ENCODE measurements at places on chromosomes 3 and 15.
A peak's percentile ranks its signal among the peaks of the same experiment; 100 is the strongest.

DNA sequence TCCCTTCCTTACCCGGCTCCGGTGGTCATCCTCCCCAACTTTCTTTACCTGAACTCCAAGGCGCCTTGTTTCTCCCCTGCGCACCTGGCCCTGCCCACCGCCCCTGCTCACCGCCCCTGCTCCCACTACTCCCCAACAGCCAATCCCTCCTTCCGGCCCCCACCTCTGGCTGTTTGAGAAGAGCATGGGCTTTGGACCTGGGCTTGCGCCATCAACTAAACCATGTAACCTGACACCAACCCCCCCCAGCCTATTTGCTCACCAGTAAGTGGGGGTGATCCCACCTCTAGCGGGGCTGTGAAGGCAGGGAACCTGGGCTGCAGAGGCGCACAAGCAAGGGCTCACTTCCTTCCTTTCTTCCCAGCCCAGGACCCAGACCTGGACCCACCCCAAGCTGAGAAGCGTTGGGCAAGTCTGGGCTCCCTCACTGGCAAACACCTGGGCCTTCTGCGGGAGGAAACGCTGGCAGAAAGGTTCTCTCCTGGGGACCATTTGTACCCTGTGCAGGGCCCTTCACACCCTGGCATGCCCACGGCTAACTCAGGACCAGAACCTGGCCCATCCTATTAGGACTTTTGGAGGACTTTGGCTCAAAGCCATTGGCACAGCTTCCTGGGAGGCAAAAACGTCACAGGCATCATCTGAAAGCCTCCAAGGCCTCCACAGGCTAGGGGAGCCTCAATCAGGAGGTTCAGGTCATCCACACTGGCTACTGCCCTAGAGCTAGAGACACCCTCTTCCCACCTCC lies at the start of gene PLXNB1:
Gene PLXNB1 (minus strand): TSS at position 127 of the 748 bp plus-strand sequence. CDS start 5,475 bp downstream, outside the sequence.
- DNase-seq, result no peak

DNA sequence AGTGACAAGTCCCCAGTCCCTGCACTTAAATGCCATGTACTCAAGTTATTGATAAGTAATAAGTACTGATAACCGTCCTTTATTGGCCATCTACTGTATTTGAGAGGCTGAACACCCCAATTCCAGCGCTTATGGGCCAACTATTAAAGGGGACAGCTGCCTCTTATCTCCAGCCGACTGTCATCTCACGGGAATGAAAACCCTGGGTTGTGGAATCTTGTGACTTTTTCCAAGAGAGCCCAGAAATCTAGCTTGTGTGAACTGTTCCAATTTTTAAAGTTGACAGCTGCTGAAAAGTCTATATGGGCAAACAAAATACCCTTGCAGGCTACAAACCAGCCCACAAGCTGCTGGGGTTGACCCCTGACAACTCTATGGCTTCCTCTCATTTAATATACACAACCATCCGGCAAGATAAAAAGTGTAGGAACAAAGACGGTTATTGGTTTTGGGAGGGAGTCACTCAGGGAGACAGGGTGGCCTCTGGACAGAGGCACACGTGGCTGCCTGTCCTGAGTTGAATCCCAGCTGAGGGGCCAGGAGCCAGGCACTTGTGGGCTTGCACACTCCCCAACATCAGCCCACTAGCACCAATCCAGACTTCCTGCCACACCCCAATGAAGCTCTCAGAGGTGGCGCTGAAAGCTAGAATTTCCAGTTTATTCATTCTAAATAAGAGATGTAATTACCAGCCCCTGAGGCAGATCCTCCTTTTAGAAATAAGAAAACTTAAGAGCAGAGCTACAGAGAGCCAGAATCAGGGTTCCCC lies 16.2 kb downstream of the SPSB4 start:
- DNase-seq, result no peak

GRCh38 chr3:130935761-130936492 lies 42.0 kb downstream of the ATP2C1 start:
- no peak for DNase-seq

DNA sequence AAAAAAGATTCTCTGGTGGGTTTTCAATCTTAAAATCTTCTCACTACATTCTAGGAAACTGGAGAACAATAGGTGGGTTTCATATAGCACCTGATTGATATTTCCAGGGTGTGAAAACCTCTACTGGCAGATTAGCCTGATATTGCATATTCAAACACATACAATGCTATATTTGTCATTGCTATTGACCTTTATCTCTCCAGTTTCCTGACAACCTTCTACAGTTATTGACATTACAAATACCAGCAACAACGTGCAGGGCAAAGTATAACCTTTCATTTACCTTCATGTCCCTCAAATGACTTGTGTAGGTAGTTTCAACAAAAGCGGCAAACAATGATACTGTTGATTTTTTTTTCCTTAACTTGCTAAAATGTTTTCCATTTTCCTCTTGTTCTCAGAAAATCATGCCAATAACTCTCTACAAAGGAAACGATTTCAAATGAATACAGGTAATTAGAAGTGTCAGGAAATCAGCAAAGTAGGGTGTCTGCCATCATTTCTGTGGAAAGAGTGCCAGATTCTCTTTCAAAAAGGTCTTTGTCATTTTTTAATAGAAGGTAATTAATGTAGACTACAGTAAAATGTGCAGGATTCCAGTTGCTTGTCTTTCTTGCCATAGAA lies 72.6 kb upstream of the CDIN1 start:
- no peak for DNase-seq

DNA sequence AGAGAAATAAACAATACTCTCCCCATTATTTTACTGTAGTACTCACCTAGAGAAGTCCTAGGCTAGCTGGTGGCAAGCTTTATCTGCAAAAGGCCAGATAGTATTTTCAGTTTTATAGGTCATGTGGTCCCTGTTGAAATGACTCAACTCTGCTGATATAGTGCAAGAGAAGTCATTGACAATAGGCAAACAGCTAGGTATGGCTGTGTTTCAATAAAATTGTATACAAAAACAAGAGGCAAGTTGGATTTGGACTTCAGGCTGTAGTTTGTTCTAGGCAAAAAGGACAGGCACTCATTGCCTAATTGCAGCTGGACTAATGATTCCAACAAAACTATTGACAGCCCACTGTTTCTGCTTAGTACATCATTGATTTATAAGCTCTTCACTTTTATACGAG lies 328.0 kb upstream of the PDZRN3 start:
- DNase-seq, result no peak

GRCh38 chr3:8500989-8501370 lies 643 bp upstream of the LMCD1 start:
- no peak for DNase-seq

DNA sequence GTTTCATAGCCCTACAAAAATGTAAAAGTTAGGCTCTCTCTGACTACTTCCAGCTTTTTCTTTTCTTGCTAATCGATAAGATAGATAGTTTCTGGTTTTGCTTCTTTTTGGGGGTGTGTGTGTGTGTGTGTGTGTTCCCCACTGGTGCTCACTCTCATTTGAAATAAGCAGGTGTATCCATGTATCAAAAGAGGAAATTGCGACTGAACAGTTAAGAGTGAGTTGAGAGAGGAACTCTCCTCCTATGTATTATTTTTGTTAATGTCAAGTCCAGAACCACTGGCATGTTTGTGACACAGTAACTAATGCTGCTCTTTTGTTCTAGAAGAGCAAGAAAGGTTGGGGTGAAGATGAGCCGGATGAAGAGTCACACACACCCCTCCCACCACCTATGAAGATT lies 96.7 kb upstream of the UMPS start:
- DNase-seq, result no peak

GRCh38 chr3:101732240-101732641 lies 7.8 kb downstream of the CEP97 start:
- DNase-seq, result no peak

DNA sequence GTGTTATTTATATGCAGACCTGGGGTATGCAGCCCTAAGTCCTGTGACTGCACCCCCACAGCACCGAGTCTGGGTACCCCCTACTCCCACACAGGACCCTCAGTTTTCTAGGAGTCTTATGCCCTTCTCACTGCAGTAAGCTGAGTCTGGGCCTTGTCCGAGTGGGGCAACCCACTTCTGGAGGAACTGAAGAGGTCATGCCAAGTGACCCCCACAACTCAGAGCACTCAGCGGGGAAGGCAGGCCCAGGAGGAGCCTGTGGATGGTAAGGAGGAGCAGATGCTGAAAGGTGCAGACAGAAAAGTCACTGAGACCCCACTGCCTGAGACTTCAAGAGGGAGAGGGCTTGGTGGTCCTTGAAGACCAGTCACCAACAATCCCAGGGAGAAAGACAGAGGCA lies 56.1 kb upstream of the FGD5 start:
- DNase-seq, result no peak

DNA sequence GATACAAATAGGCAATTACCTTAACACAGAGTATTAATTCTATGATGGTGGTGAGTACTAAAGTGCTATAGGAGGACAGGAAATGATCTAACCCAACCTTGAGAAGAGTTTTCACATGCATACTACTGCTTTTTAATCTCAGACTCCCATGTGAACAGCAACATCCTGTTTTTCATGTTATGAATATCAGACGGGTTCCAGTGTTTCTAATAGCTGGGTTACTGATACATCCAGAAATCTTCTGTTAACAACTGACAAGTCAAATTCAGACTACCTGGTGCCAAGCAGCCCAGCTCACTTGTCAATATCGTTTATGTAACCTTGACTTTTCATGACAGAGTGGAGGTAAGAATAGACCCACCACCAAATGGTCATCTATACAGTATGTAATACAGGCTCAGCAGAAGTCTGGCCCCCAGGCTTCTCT lies 220.2 kb upstream of the COL8A1 start:
- DNase-seq, result no peak

DNA sequence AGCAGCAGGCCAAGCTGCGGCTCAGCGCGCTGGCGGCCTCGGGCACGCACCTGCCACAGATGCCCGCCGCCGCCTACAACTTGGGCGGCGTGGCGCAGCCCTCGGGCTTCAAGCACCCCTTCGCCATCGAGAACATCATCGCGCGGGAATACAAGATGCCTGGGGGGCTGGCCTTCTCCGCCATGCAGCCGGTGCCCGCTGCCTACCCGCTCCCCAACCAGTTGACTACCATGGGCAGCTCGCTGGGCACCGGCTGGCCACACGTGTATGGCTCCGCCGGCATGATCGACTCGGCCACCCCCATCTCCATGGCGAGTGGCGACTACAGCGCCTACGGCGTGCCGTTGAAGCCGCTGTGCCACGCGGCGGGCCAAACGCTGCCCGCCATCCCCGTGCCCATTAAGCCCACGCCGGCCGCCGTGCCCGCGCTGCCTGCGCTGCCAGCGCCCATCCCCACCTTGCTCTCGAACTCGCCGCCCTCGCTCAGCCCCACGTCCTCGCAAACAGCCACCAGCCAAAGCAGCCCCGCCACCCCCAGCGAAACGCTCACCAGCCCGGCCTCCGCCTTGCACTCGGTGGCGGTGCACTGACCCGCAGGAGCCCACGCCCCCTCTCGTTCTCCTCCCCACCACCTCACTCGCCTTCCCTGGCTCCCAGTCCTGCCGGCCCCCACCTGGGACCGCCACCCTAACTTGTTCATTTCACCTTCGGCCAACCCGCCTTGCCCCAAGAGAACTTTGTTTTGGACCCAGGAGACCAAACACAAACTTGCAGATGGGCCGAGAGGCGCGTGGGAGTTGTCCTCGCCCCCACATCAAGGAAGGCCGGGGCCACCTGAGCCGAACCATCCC lies 1.5 kb downstream of the FOXB1 start:
- no peak for DNase-seq

- no peak for DNase-seq
Observed at GRCh38 chr3:20316238-20316637, 130.2 kb upstream of the SGO1 start.

- peak; percentile 55 for DNase-seq
Observed at GRCh38 chr3:52525680-52526561, 7.7 kb downstream of the NT5DC2 start.

DNA sequence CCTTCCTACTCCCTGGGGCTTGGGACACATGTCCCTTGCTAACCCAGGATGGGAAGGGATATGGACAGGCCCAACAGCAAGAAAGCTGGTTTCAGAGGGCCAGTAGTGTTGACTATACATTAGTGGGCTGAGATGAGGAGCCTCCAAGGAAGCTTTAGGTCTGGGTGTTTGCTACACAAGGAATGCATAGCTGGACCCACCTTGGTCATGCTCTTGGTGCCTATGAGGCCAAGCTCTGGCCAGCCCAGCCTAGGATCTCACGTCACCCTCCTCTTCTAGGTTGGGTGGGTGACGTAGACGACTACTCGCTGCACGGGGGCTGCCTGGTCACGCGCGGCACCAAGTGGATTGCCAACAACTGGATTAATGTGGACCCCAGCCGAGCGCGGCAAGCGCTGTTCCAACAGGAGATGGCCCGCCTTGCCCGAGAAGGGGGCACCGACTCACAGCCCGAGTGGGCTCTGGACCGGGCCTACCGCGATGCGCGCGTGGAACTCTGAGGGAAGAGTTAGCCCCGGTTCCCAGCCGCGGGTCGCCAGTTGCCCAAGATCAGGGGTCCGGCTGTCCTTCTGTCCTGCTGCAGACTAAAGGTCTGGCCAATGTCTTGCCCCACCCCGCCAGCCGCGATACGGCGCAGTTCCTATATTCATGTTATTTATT lies 653 bp upstream of the WDR6 start:
- DNase-seq, result no peak
